ENCODE measurements at places on chromosomes 5 and 9. TPM values are rescaled to one million over a fixed set of nuclear protein-coding genes. Genes with fewer than 3 reads are reported as not detected.

RMI1 gene
- total RNA-seq, result 10.2 TPM

IL33 gene
- total RNA-seq, result 1.2 TPM

SPINK7 gene
- total RNA-seq, result not detected

WWC1 gene
- total RNA-seq, result 92.8 TPM

PAEP gene
- total RNA-seq, result 0.27 TPM

IFNK gene
- not detected for total RNA-seq

CYLC2 gene
- not detected for total RNA-seq

FAXDC2 gene
- 0.17 TPM for total RNA-seq

SLC12A7 gene
- 29.4 TPM for total RNA-seq

COL5A1 gene
- 33.0 TPM for total RNA-seq

ZNF462 gene
- 4.3 TPM for total RNA-seq

KCNMB1 gene
- total RNA-seq, result not detected

SPAAR gene
- total RNA-seq, result not detected

LPAR1 gene
- total RNA-seq, result 10.8 TPM

PRR16 gene
- total RNA-seq, result not detected

DIPK1B gene
- 10.1 TPM for total RNA-seq

SLC9A3 gene
- total RNA-seq, result 2.4 TPM

WNK2 gene
- 6.1 TPM for total RNA-seq

SLC6A18 gene
- not detected for total RNA-seq

SMIM15 gene
- total RNA-seq, result 71.2 TPM

TNFSF8 gene
- total RNA-seq, result not detected

SPATA31D4 gene
- not detected for total RNA-seq

NOXA1 gene
- 1.0 TPM for total RNA-seq

SET gene
- 455 TPM for total RNA-seq

TAF1L gene
- total RNA-seq, result not detected

HRH2 gene
- total RNA-seq, result 0.71 TPM

QRFP gene
- total RNA-seq, result not detected

FAM114A2 gene
- 14.8 TPM for total RNA-seq

C9orf40 gene
- 10.8 TPM for total RNA-seq

ECM2 gene
- total RNA-seq, result 0.10 TPM

SLC25A48 gene
- total RNA-seq, result not detected

NPDC1 gene
- total RNA-seq, result 78.6 TPM

MZB1 gene
- total RNA-seq, result not detected

PRRX2 gene
- 2.8 TPM for total RNA-seq

JAKMIP2 gene
- not detected for total RNA-seq

ORM2 gene
- not detected for total RNA-seq

RLN2 gene
- not detected for total RNA-seq

DOCK8 gene
- total RNA-seq, result 0.32 TPM

ARHGEF37 gene
- total RNA-seq, result 0.82 TPM

FBXW5 gene
- total RNA-seq, result 95.1 TPM

PIK3R1 gene
- total RNA-seq, result 4.7 TPM

ANXA1 gene
- 1,299 TPM for total RNA-seq

PCDHGA10 gene
- total RNA-seq, result 0.01 TPM

SEMA6A gene
- 0.21 TPM for total RNA-seq

PCDHGA5 gene
- 0.11 TPM for total RNA-seq

FBP2 gene
- total RNA-seq, result not detected

TAF11L10 gene
- total RNA-seq, result not detected

SCGB3A2 gene
- total RNA-seq, result not detected

ECSCR gene
- total RNA-seq, result not detected

LRRTM2 gene
- total RNA-seq, result not detected

DMRT2 gene
- not detected for total RNA-seq

C9 gene
- total RNA-seq, result not detected

ADAMTSL1 gene
- 0.07 TPM for total RNA-seq

EFNA5 gene
- total RNA-seq, result 20.8 TPM

ACOT12 gene
- not detected for total RNA-seq

PCDHGB5 gene
- total RNA-seq, result 2.5 TPM

PAXX gene
- 83.7 TPM for total RNA-seq

CDC25C gene
- 13.0 TPM for total RNA-seq

Data from A549 treated with CpdA at 1 μM for 4 hours (cell line).